Heart right ventricle (tissue), 16 donors: ENCODE measurements at places on chromosomes 2 and 18. TPM values are rescaled to one million over a fixed set of nuclear protein-coding genes. Genes with fewer than 3 reads are reported as not detected.

RUFY4 gene
- not detected for total RNA-seq

EFEMP1 gene
- total RNA-seq, result 49.2 TPM

COBLL1 gene
- 17.0 TPM for total RNA-seq

SCN7A gene
- 31.2 TPM for total RNA-seq

TCF23 gene
- total RNA-seq, result 0.13 TPM

CRYGB gene
- total RNA-seq, result not detected

ZNF385B gene
- total RNA-seq, result 0.19 TPM
